ENCODE measurements at places on chromosomes 6 and 20.

DNA sequence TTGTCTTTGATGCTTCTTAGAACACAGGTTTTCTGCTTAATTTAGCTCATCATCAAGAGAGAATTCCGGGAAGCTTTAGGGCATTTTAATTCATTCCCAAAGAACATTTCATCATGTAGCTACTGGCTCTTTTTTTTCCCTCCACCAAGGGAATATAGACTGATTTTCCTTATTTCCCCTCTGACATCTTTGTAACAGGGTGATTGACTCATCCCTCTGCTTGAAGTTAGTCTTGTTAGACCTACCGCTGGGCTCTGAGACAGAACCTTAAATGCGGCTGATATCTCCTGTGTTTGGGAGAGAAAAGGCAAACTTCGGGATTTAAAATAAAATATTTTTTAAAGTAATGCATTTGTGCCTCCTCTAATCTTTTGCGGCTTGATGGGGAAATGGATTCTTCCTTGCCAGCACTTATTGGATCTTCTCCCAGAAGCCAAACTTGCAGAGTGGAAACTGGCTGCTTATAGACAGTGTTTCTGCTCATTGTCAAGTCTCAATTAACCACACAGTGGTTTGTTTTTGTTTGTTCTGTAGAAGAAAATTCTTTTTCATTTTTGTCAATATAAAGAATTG lies 272.7 kb upstream of the PLCB4 start:
- DNase-seq = no peak

GRCh38 chr6:49490633-49491032 lies 9.1 kb upstream of the GLYATL3 start:
- no peak for DNase-seq

GRCh38 chr6:16630026-16630643 lies 131.1 kb downstream of the ATXN1 start:
- DNase-seq = no peak

- DNase-seq = no peak
Observed at GRCh38 chr6:106778943-106779342, 149.6 kb downstream of the QRSL1 start.

- peak; percentile 21 for DNase-seq
Observed at GRCh38 chr20:32439132-32439829, 81.2 kb downstream of the ASXL1 start.

GRCh38 chr20:53829724-53830521 lies 236.3 kb upstream of the ZNF217 start:
- DNase-seq = no peak

- no peak for DNase-seq
Observed at GRCh38 chr6:157651731-157652490, 171.1 kb upstream of the SNX9 start.

- DNase-seq = no peak
Observed at GRCh38 chr20:42678895-42679294, 510.8 kb downstream of the PTPRT start.

DNA sequence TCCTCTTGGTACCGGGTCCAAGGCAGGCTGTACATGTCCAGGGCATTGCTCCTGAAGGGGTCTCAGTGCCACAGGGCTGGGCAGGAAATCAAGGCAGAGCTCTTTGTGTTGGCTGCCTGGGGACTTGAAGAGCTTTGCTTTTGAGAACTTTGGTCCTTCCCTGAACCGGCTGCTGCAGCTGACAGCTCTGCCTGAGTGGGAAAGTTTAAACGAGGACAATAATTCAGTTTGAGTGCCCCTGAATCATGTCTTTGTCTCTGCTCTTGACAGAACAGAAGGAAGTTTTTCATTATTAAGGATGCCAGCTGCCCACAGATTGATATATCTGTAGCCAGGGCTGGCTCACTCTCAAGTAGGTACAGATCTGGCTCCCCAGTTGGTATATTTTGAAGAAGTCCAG lies 56.1 kb downstream of the ANKRD6 start:
- DNase-seq = no peak

DNA sequence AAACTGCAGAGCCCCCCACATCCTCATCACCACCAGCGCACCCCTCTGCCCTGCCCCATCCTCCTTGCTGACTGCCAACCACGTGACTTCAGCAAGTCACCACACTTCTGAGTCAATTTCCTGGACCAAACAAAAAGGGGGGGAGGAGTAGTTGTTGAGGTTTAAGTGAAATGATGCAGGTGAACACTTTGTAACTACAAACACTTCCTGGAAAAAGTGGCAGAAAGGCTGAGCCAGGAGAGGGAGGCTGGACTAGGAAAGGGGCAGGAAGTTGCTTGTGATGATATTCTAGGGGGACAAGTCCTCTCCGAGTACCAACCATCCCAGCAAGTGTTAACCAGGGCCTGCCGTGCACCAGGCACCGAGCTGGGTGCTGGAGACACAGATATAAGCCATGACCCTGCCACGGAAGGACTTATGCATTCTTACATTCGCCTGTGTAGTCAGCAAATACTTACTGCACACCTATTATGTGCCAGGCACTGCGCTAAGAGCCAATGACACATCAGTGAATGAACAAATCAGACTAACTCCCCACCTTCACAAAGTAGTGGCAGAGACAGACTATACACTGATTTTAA lies 67.3 kb downstream of the PREX1 start:
- no peak for DNase-seq

DNA sequence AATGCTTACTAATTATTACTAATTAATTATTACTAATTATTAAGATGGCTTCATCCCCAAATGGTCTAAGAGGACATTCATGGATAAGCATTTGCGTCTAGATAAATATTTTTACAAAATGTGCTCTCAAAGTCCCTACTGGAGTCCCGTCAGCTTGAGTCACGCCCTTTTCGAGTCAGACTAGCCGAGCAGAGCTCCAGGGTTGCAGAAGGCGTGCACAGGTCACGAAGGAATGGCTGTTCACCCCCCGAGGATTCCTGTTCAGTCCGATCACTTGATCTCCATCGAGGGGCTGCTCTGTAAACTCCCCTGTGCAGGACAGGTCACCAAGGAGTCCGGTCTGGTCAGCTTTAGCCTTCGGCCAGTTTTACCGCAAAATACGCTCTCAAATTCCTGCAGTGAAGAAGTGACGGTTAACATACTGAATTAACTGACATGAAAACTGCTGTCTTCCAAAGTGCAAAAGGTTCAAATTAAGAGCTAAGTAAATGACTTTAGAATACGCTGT lies 19.9 kb downstream of the TCFL5 start:
- no peak for DNase-seq

DNA sequence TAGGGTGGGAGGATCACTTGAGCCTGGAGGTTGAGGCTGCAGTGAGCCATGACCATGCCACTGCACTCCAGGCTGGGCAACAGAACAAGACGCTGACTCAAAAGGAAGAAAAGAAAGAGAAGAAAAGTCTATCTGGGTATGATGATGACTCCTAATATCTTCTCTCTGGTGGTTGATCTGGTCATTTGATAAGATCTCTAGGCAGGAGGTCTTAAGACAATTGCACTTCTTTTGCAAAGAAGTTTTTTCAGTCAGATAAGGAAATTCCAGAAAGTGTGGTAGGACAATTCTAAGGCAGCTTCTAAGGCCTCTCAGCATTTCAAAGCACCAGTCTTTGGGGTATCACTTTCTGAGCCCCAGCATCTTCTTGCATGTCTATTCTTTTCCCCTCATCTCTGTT lies 7.7 kb upstream of the AIF1 start:
- no peak for DNase-seq

- peak; percentile 62 for DNase-seq
Observed at GRCh38 chr6:84764332-84765049, at the start of gene TBX18. Gene TBX18, minus strand, starts transcription at chr6:84764598. Its CDS starts 417 bp downstream, at chr6:84764181.

- DNase-seq = peak; percentile 87
Observed at GRCh38 chr6:56954403-56955170, at the start of gene BEND6. Gene BEND6, plus strand, starts transcription at chr6:56955107. Its CDS starts 26,704 bp downstream, at chr6:56981811.

DNA sequence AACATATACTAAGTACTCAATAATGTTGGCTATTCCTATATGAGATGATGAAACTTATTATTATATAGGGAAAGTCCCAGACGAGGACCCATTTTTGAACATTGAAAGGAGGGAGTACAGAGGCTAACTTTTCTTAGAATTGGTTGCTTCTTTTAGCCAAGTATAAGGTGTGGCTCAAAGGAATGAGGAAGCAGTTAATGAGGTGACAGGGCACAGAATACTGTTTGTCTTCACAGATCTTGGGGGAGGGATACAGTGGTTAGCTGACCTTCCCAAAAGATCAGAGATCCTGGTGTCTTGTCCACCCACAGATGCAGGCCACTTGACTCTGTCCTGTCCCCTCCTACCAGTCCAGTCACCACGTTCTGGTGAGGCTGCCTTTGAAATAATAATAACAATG lies 67.8 kb upstream of the EPB41L1 start:
- no peak for DNase-seq

- no peak for DNase-seq
Observed at GRCh38 chr6:48610846-48611245, 499.8 kb upstream of the PTCHD4 start.

- no peak for DNase-seq
Observed at GRCh38 chr6:109706513-109706912, 15.4 kb downstream of the FIG4 start.

GRCh38 chr6:154139892-154140291 lies 100.9 kb downstream of the OPRM1 start:
- DNase-seq = no peak

DNA sequence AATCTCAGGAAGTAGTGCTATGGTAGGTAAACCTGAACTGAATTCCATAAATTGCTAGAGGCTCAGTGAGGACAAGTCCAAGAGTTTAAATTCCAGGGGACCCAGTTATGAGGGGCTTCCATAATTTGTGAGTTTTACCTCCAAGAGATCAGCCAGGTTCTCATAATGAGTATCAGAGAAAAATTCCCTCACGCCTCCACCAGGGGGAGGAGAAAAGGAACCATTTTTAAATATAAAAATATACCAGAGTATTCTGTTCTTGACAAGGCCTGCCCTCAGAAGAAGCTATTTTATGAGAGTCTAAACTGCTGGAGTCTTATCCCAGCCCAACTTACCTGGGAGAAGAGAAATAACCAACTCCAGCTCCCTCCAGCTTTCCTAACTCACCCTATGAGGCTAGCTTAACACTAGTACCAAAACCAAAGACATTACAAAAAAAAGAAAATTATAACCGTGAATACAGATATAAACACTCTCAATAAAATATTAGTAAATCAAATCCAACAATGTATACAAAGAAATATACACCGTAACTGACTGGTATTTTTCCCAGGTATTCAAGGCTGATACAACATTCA lies 158.7 kb downstream of the TFAP2A start:
- peak; percentile 18 for DNase-seq

DNA sequence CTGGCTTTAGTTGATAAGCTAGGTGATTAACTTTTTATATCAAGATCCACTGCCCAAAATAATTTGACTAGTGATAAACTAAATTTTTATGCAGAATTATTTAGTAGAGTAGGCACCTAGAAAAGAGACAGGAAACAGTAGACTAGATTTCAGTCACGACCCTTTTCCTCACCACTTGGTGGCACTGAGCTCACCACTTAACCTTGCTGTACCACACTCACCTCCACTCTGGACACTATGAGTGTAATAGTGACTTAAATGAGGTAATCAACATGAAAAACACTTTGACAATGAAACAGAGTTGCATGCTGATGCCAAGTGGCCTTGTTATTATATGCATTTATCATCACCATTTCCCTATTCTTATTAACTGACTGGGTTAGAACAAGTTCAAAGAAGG lies 730.4 kb downstream of the KIF16B start:
- DNase-seq = no peak

DNA sequence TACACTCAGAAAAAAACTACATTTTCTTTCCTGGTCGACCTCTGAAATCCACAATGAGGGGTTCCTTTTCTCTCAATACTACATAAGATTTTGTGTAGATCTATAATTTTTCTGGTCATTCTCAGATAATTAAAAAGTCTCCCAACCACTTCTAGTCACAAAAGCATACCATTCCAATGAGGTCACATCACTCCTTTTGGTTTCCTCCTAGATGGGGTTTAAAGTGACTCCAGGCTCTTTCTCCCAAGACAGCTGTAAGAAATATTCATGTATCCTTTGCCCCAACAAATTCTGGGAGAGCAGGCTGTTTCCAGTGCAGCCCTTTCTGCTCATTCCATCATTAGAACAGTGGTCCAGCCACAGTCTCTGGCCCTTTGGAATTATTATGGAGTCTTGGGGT lies 43.1 kb upstream of the BEND6 start:
- DNase-seq = no peak
